ENCODE measurements at places on chromosomes 16 and 17.

GRCh38 chr17:19683117-19683516, 33.3 kb downstream of the SLC47A2 start:
- no peak for DNase-seq

DNA sequence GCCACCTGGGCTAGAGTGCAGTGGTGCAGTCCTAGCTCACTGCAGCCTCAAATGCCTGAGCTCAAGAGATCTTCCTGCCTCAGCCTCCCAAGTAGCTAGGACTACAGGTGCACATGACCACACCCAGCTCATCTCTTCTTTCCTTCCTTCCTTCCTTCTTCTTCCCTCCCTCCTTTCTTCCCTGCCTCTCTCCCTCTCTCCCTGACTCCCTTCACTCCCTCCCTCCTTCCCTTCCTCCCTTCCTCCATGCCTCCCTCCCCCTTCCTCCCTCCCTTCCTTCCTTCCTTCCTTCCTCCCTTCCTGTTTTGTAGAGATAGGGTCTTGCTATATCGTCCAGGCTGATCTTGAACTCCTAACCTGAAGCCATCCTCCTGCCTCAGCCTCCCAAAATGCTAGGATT, 23.5 kb upstream of the USP36 start:
- DNase-seq: no peak

DNA sequence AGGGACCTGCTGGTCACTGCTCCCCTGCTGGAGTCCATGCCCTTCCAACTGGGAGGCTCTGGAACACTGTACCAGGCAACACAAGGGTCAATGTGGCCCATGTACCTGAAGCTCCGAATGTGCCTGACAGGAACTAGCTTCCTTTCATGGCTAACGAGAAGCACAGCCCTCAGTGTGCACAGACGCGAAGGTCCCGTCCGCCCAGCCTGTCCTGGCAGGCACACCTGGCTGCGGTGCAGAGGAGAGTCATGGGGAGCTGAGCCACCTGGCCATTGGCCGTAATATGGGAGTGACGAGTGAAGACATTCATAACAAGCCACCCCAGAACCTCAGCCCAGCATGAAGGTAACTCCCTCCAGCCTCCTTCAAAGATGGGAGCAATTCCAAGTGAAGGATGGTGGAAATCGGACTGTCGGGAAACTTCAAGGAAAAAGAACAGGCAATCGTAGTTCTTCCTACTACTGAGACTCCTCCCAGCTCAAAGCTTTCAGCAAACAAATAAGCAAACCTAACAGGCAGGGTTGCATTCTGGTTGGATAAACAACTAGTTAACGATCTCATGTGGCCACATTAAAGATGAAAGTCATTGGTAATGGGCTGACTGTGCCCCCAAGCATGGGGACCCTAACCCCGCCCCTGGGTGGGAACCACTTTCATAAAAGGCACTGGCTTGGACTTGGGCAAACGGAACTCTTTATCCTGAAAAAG, 13.2 kb downstream of the TMEM11 start:
- DNase-seq: no peak

GRCh38 chr17:77771998-77772397, 186.5 kb upstream of the TNRC6C start:
- DNase-seq: no peak

Data from frontal cortex (tissue), 4 donors.